ENCODE measurements at places on chromosomes 13 and 19. TPM values are rescaled to one million over a fixed set of nuclear protein-coding genes. Genes with fewer than 3 reads are reported as not detected.
A peak's percentile ranks its signal among the peaks of the same experiment; 100 is the strongest.

TNFSF13B gene
- 25.7 TPM for total RNA-seq

DNA sequence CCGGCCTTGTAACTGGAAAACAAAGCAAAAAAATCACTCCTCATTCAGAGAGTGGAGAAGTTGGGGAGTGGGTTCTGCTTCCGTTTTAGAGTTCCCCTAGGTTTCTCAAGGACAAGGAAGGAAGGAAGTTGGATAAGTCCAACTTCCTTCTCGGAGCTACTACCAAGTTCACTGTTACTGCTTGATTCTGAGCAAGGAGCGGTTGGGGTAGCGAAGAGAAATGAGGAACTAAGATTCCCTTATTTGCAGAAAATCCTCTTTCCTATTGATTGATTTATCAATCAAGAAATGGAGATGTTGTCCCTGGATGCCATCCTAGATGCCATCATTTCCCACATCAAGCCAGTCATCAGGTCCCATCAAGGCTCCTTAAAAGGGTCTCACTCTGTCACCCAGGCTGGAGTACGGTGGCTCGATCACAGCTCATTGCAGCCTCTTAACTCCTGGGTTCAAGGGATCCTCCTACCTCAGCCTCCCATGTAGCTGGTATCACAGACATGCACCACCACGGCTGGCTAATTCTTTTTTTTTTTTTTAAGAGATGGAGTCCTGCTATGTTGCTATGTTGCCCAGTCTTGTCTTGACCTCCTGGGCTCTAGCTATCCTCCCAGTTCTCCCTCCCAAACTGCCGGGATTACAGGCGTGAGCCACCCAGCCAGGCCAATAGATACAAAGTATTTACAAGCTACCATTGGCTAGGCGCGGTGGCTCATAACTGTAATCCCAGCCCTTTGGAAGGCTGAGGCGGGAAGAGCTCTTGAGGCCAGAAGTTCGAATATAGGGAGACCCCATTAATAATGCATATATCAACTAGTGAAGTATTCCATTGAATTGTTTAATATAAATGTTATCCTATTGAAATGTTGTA lies 809 bp upstream of the B9D2 start:
- no peak for DNase-seq
- H3K27ac ChIP-seq: peak overlapping the region; percentile 46
- H3K27me3 ChIP-seq: no peaks in the 10 kb centered on the region
- no peaks in the 10 kb centered on the region for H3K4me1 ChIP-seq
- peak overlapping the region; percentile 12 for H3K4me3 ChIP-seq
- no peaks in the 10 kb centered on the region for H3K36me3 ChIP-seq

- no peak for DNase-seq
- no peaks in the 10 kb centered on the region for H3K27me3 ChIP-seq
- no peaks in the 10 kb centered on the region for H3K4me1 ChIP-seq
- no peaks in the 10 kb centered on the region for H3K36me3 ChIP-seq
- H3K4me3 ChIP-seq: no peak overlapping the region
Measured at GRCh38 chr13:86269511-86269910, 470.3 kb upstream of the SLITRK6 start.

GRCh38 chr19:15444505-15445226 lies 5.1 kb downstream of the WIZ start:
- no peak overlapping the region for H3K4me3 ChIP-seq
- H3K27ac ChIP-seq: peak overlapping the region; percentile 75
- no peaks in the 10 kb centered on the region for H3K36me3 ChIP-seq

- H3K27ac ChIP-seq: no peak overlapping the region
- H3K36me3 ChIP-seq: no peaks in the 10 kb centered on the region
- H3K4me1 ChIP-seq: no peaks in the 10 kb centered on the region
Measured at GRCh38 chr13:110984381-110984780, 69.5 kb upstream of the ANKRD10 start.
